ENCODE measurements at places on chromosomes 4 and X.

DNA sequence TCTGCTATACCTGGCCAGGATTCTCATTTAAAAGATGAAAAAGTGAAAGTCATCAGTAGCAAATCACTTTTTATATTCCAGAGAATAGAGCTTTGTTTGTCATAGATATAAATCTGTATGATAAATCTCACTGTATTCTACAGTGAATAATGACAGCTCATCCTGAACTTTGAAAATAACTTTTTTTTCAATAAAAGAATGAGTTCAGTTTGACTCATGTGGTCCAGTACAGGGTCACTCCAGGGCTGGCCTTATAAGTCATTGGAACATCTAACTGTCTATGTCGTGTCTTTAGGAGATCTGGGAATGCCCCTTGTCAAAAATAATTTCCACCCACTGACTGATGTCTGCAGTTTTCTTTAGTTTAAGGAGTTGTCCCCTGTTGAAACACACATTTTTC, 18.5 kb upstream of the CXCL8 start:
- DNase-seq, result no peak

DNA sequence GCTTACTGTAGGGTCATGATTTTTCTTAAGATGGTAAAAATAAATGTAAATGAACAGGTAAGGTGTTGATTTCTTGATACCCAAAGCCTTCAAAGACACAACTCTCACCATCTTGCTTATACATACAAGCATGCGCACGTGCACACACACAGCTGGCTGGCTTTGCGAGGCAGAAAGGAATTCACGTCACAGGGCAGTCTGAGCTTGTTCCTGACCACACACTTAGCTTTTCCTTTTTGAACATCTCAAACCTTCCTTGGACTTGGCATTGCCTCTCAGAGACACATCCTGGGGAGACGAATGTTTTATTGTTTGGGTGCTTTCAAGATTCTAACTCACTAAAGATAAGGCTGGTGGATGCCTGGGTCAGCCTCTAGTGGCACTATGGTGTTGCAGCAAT, 175.0 kb downstream of the NHS start:
- DNase-seq, result no peak

GRCh38 chrX:134364711-134365110, 95.3 kb upstream of the HPRT1 start:
- DNase-seq, result no peak

- no peak for DNase-seq
These were observed 471.8 kb downstream of the KCNIP4 start for GRCh38 chr4:21476757-21477156.

DNA sequence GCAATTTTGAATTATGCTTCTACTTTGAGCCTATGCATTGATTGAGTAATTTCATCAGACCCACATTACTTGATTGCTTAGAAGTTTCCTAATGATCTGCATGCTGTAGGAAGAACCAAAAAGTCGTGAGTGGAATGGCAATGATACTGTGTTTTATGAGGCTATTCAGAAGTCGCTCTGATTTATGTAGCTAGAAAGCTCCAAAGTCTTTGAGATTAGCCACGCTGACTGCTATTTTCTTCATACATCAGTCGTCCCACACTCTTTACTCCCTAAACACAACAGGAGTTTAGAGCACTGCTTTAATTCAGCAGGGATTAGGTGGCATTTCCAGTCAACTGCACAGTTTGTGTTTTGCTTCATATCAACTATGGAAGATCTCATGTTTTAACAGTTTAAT, 4.1 kb downstream of the GRID2 start:
- DNase-seq, result no peak

GRCh38 chrX:10507181-10507580, 113.2 kb downstream of the MID1 start:
- DNase-seq, result no peak

DNA sequence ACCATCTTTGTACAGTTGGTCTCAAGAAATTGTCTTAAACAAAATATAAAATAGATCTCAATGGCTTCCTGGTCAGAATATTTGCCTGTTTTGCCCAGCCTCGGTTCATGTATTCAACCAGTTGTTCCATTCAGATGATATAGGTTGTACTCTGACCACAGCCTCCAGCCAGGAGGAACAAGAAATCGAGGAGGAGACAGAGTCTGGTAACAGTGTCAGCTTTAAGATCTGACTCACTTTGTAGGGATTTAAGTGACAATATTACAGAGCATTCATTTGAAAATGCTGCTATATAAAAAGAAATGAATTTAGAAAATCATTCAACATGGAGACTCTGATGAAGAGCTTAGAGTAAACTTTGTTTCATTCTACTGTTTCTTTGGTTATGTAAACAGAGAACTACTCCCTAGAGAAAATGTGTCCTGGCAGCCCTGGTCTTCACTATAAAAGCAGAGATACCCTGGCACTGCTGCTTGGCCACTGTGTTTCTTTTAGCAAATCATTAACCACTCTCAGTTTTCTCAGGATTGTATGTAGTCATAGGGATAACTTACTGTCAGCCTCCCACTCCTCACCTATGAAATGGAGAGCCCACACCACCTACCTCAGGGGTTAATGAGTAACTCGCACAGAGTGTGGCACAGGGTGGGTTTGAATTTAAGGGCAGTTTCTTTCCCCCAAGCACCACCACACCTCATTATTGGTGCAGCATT, 53.5 kb downstream of the PAGE2 start:
- DNase-seq, result no peak

DNA sequence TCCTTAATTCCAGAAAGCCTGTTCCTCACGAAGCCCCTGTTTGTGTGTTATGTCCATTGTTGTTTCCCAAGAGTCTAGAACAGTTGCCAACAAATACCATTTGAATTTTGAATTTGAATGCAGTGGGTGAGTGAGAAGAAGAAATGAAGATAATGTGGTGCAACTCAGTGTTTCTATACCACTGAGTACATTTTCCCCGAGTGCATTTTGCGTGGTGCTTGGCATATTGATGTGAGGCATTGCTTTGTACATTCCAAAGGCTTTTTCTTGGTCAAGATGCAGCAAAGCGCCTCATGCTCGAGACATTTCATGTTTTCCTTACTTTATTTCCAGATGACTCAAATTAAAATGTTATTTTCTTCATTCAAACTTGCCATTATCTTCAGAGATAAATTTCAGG, 253.1 kb upstream of the RPS6KA3 start:
- DNase-seq, result no peak

- no peak for DNase-seq
These were observed 84.0 kb downstream of the PRSS12 start for GRCh38 chr4:118268780-118269179.

DNA sequence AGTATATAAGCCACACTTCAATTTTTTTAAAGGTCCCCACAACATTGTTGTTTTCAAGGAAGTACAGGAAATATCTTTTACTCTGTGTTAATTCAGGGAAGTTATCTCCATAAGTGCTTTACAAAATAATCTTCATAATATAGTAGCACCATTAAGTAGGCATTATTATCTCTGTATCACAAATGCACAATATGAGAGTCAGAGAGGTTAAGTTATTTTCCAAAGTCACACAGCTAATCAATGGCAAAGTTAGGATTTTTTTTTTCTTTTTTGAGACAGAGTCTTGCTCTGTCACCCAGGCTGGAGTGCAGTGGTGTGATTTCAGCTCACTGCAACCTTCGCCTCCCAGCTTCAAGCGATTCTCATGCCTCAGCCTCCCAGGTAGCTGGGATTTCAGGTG, 35.1 kb upstream of the PI4K2B start:
- DNase-seq, result no peak

DNA sequence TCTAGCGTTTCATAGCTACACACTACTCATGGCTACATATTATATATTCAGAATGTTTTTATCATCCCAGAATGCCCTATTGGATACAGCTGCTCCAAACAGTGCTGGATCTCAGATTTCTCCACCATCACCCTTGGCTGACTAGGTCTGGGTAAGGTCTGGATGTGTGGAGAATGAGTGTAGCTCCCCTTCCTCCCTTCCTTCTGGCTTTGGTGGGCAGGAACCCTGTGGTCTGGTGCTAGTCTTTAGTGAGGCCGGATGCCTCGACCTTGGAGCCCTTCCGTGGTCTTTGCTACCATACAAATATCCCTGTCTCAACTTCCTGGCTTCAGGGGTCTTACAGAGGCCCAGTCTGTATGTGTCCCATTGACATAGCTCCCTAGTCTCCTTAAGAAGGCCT, 52.1 kb upstream of the KDR start:
- no peak for DNase-seq

DNA sequence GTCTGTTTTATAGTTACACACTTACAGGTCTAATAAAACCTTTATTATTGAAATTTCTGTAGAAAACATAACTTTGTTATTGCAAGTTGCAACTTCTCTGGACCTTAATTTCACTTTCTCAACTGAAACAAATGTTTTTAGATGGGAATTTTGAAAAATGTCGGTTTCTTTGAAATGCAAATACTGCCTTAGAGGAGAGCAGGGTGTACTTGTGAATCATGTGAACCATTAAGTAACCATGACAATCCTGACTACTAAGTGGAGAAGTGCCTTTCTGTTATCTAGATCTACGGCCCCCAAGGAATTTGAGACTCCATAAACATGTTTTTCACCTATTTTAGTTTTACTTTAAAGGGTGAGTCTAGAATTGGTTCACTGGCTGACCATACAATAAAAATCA, 8.5 kb upstream of the ARMCX2 start:
- no peak for DNase-seq

DNA sequence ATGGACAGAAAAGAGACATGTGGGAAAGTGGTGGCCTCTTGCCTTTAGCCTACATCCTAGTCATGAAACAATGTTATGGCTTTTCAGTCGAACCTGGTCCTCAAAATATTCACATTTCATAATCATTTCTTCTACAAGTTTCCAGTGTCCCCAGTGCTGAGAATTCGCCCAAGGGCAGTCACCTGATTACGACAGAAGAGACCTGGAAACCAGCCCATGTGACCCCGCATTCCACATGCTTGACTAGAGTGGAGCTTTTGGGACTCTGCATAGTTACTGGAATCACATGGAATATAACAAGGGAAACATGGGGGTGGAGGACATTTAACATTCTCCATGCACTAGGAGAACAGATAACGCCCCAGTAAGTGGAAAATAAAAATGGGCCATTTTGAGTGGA, 100.1 kb downstream of the PPARGC1A start:
- DNase-seq, result no peak

GRCh38 chr4:24886596-24886995, 26.2 kb downstream of the CCDC149 start:
- DNase-seq, result no peak

DNA sequence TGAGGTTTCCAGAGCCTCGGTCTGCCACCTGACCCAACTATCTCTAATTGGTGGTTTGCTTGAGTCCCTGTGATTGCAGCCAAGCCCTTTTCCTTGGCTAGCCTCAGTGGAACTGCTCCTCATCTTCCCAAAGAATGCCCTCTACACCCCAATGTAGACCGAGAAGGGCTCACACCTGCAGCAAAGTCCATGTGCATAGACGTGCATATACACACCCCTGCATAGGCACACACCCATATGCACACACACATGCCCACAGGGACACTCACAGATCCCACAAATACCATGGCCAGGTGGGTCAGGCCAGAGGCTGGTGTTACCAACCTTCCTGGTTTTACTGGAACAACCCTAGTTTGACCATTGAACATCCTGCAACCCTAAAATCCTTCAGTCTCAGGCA, 332 bp downstream of the AWAT2 start:
- DNase-seq, result no peak

- no peak for DNase-seq
These were observed 384.0 kb downstream of the TMA16 start for GRCh38 chr4:163878336-163879121.

- no peak for DNase-seq
These were observed 197.8 kb downstream of the PDGFC start for GRCh38 chr4:156773648-156774357.

GRCh38 chr4:89023140-89023539, 33.8 kb downstream of the FAM13A start:
- DNase-seq, result no peak

GRCh38 chr4:137609718-137610430, 77.6 kb upstream of the PCDH18 start:
- no peak for DNase-seq

All from NCI-H2081 (cell line).